ENCODE measurements at places on chromosomes 6 and 20. TPM values are rescaled to one million over a fixed set of nuclear protein-coding genes. Genes with fewer than 3 reads are reported as not detected.

DNA sequence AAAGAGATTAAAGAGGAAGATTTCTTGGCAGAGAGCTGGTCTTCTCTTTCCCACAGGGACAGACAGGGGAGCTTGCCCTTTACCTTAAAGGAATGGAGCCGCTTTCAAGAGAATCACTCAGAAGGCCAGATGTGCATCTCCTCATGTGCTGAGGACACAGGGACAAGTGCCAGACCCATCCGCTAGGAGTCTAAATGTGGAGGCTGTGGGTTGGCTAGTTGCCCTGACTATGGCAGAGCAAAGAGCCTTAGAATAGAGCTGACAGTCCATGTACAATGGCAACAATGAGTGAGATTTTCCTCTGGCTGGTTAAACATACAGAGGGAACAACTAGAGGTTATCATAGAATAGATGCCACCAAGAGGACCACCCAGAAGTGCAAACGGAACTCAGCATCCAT is 7.3 kb upstream of the DOK5 start:
- DNase-seq, result no peak

- DNase-seq, result no peak
These were observed 127.8 kb downstream of the SLC16A10 start for GRCh38 chr6:111215131-111215530.

DNA sequence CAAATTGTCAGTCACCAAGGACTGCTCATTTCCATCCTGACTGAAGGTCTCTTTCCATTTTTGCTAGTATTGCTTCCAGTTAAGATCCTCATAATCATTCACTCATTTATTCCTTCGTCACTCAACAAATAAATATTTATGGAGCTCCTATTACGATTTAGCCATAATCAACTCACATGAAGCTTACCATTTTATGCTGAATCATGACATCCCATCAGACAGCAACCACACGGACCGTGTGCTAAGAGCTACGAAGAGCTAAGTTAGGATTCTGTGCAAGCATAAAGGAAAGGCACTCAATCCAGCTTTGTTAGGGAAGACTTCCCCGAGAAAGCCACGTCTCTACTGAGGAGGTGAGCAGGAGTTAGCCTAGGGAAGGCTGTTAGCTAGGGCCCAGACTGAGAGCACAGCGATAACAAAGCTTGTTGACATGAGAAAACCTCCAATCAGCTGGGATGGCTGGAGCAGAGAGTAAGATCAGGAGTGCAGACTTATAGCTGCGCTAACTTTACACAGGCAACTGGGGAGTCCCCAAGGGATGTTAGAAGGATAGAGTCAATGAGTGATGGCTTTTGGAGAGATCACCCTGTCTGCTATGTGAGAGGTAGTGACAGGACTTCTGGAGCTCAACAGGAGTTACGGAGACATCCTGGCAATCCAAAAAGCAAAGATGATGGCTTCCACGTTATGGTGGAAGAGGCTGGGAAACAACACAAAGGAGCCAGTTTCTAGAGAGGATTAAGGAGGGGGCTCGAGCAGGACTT is 2.6 kb upstream of the GID8 start:
- DNase-seq, result no peak

- no peak for DNase-seq
These were observed 71.8 kb upstream of the FOXP4 start for GRCh38 chr6:41474213-41474933.

DNA sequence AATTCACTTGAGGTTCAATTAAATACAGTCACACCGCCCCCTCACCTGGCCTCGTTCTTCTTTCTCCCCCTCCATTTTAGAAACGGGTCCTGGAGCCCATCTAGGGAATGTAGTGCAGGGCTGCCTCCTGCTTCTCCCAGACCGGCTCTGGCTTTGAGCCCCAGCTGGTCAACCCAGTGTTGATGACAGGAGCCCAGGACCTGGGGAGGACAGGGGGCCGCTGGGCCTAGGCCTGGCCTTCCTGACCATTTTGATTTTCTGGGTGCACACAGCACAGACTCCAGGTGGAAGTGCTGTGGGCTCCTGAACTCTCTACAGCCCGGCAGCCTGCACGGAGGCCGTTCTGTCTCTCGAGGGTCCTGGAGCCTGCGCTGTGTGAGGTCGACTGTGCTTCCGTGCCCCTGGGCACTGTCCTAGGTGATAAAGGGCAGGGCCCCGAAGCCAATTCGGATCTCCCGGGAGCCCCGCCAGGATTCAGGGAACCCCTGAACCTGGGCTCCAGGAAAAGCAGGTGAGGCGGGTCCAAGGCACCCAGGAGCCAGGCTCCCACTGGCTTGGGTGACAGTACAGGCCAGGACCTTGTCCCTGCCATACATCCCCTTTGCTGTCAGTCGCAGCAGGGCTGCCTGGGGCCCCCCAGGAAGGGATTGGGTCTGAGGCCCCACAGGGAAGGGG is 23.3 kb downstream of the NPEPL1 start:
- no peak for DNase-seq

VNN1 gene
- total RNA-seq, result not detected

DEFB121 gene
- total RNA-seq, result not detected

GLP1R gene
- total RNA-seq, result not detected

MCCD1 gene
- not detected for total RNA-seq

Measured in G401 (cell line).